H9 (cell line): ENCODE measurements at places on chromosomes 7 and 10. TPM values are rescaled to one million over a fixed set of nuclear protein-coding genes. Genes with fewer than 3 reads are reported as not detected.

Gene BMPR1A
- 138 and 145 TPM in 2 replicates for total RNA-seq

DNA sequence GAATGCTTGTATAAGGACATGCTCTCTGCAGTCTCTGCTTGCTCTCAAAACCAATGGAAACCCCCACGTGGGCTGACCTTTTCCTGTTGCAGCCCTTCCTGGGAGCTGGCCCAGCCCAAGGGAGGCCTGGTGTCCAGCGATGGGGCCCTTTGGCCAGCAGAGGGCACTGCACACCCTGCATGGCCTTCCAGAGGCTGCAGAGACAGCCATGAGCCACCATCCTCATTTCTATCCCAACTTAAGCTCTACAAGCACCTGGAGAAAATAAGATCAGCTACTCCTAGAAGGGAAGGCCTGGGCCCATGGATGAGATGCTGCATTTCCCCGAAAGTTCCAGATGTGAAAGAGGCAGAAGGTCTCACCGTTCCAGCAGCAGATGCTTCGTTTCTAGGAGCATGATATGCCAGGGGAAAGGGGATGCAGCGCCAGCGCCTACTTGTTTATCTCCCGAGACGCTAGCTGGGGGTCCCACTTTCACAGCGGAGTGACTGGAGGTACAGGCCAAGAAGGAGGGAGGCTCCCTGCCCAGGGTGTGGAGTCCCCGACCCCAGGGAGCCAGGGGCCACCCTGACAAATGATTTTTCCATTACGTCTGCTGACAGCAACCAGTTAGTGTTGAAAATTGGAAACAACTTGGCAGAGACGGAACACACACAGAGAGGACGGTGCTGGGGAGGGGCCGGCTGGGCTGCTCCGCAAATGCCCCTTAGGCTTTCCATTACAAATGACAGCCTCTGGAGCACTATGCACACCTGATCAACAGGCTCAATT, 106.4 kb downstream of the ZRANB1 start:
- peak; percentile 94 for DNase-seq

DNA sequence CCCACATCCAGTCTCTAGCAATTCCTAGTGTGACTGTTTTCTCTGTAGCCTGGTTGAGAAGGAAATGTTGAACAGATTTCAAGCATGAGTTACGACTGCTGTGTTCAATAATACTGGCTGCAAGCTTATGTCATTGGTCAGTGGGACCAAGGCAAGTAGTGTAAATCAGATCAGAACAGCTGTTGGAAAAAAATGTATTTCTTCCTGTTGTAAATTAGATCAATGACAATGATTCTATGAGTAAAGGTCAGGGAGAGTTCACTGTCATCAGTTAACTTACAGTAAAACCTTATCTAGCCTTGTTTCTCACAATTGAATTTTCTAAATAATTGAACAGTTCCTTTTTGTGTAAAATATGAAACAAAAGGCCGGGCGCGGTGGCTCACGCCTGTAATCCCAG, 6.7 kb downstream of the OTUD1 start:
- no peak for DNase-seq

Gene TET1
- total RNA-seq, result 52.1 and 53.4 TPM in 2 replicates

DNA sequence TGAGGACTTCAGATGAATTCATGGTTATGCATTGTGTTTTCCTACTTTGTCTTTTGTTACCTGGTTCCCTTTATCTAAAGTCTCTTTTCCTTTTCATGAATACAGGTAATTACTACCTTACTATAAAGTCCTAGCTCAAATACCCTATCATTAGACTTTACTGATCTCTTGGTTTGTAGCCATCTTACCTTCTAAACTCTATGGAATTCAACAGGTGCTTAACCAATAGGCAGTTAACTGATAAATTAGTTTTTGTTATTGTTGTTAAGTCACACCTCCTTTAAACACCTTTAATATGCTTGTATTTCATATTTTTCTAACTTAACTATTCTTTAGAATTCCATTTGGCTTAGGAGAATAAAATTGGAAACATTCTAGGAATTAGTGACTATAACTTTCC, 30.7 kb downstream of the PLCE1 start:
- no peak for DNase-seq

GRCh38 chr7:150567871-150568301, 696 bp downstream of the GIMAP4 start:
- no peak for DNase-seq

DNA sequence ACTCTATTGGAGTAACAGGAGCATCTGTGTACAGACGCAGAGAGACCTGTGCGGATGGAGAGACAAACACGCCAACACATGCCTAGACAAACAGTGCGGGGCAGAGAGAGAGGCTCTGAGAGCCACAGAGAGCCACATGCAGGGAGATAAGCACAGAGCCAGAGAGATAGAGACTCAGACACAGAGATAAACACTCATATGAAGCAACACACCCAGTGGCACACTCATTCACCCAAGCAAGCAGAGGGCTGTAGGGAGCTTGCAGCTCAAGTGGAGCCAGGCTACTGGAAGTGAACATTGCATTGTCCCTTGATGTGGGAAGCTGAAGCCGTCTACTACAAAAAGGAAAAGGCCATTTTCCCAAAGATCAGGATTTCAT, 46.6 kb upstream of the PODXL start:
- no peak for DNase-seq

DNA sequence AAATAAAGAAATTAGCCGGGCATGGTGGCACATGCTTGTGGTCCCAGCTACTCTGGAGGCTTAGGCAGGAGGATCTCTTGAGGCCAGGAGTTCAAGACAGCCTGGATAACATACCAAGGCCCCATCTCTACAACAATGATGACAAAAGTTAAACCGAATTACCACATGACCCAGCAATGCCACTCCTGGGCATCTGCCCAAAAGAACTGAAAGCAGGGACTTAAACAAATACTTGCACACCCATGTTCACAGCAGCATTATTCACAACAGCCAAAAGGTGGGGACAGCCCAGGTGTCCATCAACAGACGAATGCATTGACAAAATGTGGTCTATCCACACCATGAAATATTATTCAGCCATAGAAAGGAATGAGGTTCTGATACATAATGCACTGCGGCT, 83.9 kb downstream of the HIP1 start:
- no peak for DNase-seq

Gene AZGP1
- 0.24 TPM in 1 of 2 replicates, not detected in the other for total RNA-seq

GRCh38 chr7:12731214-12731656, 43.8 kb downstream of the ARL4A start:
- peak; percentile 54 for DNase-seq

DNA sequence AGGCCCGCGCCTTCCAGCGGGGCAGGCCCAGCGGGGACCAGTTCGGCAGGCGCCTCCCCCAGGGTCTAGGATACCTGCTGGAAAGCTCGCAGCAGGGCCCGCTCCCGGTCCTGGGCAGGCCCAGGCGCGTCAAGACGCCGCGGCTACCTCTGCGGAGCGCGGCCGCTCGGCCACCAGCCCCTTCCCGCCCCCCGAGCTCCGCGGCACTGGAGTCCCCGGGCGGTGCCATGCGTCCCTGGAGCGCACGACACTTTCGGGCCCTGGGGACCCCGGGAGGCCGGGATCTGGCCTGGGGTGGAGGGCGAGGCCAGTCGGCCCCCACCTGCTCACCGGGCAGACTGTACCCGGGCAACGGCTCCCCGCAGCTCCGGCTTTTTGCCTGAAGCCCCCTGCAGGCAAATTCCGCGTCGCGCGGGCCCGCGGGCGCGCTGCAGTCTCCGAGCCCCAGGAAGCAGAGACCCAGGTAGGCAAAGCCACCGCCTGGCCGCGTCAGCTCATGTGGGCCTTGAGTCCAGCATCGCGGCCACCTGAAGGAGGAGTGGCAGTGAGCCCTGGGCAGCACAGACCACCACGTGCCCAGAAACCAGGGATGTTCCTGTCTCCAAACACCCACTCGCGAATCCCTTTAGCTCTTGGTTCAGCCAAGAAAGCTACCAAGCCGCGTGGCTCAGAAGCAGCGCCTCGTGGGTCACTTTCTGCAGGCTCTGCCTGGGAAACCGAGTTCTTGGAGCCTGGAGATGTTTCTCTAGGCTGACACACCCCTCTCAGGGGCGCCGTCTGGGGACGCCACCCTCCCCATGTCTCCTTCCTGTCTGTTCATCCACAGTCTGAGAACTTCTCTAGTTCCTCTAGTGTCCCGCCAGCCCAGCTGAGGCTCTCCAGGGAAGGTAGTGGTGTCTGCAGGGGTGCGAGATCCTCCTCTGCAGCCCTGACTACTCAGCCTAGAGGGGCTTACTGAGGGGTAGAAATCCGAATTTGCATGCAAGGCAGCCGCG, 46.1 kb upstream of the APBB1IP start:
- peak; percentile 48 for DNase-seq

DNA sequence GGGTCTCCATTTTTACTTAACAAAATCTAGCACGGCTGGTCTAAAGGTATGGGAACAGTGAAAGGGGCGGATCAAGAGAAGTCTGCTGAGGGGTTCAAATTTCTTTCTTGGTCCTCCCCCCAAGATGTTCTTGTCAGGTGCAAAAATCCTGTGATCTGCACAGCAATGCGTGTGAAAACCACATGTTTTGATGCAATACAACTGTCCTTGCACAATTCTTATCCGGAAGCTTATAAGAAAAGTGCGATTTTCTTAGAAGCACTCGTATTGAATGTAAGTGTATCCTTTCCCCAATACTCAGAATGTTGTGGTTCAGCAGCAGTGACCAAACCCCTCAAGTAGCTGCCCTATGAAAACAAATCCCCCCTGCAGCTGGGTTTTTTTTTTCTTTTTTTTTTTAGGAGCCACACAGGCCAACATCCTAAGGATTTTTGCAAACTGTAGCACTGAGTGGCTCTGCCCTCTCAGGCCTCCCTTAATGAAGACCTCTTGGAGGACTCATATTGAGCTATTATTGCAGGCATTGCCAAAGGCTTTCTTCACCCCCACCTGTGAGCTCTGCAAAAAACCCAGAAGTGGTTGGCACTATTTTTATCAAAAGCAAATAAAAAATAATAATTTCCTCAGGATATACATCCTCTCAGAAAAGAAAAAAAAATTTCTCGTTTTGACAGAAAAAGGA, 151.9 kb upstream of the ITGB1 start:
- DNase-seq, result no peak

Gene TMEM213
- 0.22 TPM in 1 of 2 replicates, not detected in the other for total RNA-seq

- no peak for DNase-seq
These were observed 52.7 kb downstream of the RBM17 start for GRCh38 chr10:6141296-6142151.

- DNase-seq, result no peak
These were observed 8.2 kb downstream of the CYP2W1 start for GRCh38 chr7:990933-991728.

DNA sequence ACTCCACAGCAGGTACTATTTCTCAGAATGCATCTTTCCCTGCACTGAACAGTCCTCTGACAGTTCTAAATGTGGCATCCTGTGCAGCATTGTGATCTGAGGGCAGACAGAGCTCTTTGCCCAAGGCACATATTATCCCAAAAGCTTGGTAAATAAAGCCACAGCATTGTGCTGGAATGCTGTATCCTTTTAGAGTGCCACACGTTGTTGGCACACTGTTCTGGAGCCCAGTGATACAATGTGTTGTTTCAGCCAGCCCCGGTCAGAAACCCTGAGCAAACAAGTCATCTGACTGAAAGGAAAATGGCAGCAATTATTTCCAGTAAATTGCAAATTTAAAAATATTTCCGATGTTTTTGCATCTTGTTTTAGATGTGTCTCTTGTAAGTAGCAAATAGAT, 45.4 kb downstream of the NAMPT start:
- no peak for DNase-seq

DNA sequence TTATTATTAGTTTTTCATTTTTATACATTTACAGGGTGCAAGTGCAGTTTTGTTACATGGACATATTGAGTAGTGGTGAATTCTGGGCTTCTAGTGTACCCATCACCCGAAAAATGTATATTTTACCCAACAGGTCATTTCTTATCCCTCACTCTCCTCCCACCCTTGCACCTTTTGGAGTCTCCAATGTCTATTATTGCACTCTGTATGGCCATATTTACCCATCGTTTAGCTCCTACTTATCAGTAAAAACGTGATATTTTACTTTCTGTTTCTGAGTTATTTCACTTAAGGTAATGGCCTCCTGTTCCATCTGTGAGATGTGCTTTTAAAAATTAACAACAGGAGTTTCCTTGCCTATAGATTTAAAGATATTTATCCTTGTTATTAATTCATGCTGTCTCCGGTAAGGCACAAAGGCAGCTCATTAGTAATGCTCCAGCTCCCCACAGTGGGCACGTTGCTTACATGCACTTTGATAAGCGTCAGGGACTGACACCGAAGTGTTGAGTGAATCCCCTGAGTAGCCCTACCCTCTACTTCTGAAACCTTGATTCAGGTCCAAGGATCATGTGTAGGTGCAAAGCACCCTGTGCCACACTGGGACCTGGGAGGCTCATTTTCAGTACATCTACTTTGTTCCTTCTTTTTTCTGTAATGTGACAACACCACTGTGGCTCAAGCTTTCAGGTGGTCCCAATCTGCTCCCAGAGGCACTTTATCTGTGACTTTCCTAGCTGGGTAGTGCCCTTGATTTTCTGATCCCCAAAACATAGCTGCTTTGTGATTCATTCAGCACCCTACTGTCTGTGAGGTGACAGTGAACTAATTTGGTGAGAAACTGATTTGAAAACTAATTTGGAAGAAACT, 27.3 kb downstream of the HYAL4 start:
- peak; percentile 57 for DNase-seq

DNA sequence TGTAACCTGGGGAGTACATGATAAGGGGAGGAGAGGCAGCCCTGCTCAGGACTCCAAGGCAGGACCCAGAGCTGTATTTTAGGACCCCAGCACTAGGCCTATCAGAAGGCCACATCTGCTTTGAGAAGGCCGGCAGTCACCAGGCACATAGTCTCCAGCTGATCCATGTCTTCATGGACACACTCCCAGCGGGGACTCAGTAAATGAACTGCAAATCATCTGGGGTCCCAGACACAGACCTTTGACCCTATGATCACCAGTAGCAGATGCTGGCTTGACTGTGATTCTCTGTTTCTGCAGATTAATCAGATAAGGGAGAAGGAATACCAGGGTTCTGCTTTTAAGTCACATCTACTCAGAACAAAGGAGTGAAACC, 341.4 kb upstream of the PODXL start:
- peak; percentile 18 for DNase-seq

DNA sequence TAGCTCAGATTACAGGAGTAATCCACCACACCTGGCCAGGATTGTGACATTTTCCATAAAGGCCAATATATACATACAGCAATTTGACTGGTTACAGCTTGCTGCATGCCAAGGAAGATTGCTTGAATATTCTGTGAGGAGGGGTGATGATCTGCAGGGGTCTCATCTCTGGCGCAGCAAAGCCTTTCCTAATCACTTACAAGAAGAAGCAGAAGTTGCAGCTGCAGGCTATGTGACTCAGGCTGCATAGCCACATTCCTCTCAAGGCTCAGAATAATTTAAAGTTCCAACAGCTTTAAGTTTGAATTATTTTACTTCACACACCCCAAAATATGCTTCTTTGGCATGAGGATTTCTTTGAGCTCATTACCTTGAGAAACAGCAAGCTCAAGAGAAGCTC, 11.4 kb upstream of the RASGEF1A start:
- DNase-seq, result no peak

Gene ZNF425
- total RNA-seq, result 5.3 and 5.4 TPM in 2 replicates

- DNase-seq, result no peak
These were observed 4.2 kb upstream of the CALCR start for GRCh38 chr7:93578762-93579161.
